ENCODE measurements at places on chromosomes 12 and 14.

DNA sequence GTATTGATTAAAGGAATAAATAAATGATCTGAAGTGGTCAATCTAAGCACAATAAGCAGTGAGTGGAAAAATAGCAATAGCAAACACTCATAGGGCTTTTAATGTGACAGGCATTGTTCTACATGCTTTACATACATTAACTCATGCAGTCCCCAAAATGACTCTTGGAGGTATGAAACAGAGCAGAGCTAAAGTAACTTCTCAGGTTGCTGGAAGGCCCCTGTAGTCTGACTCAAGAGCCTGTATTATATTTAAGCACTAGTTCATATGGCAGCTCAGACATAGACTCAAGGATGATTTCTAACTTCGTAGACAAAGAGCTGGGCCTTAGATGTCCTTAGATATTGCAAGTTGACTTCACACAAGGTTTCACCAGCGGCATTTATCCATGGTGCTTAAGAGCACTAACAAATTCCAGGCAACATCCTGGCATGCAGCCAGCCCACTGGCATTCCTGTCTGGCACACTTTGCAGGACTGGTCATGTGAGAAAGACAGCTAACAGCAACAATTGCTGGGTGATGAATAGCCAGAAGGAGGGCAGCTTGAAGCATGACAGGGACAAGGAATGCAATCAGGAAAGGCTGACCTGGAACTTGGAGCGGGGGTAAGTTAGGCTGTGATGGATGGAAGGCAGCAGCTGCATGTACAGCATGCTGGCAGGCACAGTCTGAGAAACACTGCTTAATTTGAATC is 22.9 kb upstream of the KTN1 start:
- no peak for DNase-seq

DNA sequence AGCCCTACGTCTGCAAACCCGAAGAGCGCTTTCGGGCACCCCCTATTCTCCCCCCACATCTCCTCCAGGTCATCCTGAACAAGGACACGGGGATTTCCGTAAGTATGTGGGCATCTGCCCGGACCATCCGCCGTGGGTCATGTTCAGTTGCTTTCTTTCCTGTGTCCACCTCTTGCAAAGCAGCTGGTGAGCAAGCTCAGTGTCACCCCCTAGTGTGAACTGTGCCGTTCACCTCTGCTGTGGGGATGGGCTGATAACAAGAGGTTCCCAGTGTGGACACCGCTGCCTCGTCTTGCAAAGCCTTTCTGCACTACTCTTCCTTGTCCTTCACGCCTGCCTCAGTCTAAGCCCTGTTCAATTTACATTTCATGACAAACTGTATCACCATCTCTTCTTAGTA is 8.6 kb downstream of the PRKAB1 start:
- DNase-seq: no peak

DNA sequence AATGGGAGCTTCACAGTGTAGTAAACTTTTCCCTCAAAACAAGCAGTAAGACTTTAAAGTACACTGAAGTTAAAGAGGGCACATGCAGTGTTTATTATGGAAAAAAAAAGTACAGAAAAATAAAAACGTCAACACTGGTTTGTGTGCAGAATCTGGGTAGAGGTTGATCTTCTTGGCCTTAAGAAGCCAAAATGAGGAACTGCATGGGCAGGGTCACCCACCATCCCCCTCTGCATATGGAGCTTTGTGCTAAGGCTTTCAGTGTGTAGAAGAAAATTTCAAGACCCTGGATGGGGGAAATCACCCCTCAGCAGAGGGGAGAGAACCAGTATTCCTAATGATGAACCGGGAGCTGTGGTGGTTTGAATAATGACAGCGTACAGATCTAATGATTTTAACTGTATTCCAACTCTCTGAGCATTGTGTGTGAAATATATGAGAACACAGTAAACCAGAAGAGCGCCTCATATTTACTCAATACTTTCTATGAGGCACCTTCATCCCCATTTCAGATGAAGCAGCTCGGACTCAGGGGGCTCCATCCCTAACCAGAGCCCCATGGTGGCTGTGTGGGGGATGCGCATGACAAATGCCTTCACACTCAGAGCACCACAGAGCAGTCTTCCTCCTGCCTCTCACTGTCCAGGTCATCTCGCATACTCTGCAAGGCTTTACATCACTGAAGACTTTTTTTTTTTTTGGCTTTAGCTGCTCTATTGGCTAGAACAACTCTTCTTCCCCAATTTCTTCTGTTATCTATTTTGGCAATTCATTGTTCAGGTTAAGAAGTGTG is 33.4 kb downstream of the ACADS start:
- no peak for DNase-seq

DNA sequence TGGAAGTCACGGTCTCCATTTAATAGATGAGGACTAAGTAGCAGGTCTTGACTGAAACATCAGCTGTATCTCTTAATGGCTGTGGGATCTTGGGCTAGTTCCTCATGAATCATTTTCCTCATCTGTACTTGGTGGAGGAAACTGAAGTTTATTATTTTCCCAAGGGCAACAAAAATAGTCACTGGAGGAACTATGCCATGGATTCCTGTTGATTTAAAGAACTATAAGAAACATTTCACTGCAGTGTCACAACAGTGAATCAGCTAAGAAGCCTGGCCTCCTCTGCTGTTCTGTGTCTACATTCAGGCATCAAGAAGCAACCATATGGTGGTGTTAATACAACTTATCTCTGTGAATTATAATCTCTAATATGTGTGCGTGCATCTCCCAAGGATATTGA is 200.5 kb downstream of the STXBP6 start:
- no peak for DNase-seq

DNA sequence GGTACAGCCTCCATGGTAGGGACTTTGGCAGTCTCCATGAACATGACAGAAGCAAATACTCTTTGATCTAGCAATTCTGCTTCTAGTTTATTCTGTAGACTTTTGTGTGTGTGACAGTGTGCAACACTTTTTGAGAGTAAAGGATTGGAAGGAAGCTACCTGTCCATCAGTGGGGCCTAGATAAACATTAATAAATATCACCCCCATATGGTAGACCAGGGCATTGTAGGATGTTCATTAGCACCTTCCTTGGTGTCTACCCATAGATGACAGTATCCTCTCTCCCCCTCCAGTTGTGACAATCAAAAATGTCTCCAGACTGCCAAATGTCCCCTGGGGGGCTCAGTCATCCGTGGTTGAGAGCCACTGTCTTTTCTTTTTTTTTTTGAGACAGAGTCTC is 10.8 kb downstream of the SNRNP35 start:
- DNase-seq: no peak

DNA sequence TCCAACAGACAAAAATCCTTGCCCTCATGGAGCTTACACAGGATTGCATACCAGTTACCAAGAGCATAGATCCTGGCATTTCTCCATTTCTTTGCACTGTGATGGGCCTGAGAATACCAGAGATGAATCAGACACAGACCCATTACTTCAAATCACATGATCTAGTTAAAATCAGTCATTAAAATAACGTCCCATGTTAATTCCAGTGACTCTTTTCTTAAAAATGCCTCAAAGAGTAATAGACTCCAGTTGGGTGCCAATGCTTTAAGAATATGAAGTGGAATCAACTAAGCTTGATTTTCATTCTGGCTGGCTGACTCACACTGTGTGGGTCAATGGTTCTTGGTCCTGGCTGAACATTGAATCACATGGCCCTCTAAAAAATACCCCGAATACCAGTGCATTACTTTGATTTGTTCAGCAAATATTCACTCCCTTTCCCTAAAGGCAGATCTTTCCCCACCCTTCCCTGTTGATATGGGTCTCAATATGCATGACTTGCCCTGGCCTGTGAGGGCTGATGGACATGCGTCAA is 11.0 kb downstream of the ASB2 start:
- DNase-seq: no peak

- no peak for DNase-seq
Observed at GRCh38 chr12:121323908-121324307, 27.4 kb upstream of the CAMKK2 start.

GRCh38 chr12:12839873-12840579 is 26.9 kb downstream of the DDX47 start:
- no peak for DNase-seq

- no peak for DNase-seq
Observed at GRCh38 chr14:45868863-45869262, 615.9 kb upstream of the MIS18BP1 start.

GRCh38 chr12:125329239-125330102 is 264.2 kb downstream of the AACS start:
- no peak for DNase-seq

DNA sequence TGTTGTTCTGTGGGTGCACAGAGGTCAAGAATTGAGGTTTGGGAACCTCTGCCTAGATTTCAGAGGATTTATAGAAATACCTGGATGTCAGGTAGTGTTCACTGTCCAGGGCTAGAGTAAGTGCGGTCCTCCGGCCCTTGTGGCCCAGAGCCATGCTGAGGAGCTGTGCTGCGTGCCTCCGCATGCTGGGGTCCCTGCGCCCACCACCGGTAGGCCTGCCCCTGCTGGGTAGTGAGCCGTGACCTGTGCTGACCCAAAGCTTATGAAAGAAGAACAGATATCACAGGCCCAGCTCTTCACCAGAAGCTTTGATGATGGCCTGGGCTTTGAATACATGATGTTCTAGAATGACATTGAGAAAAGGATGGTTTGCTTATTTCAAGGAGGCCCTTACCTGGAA is 37.8 kb upstream of the CMAS start:
- no peak for DNase-seq

GRCh38 chr14:61218767-61219166 is 62.4 kb downstream of the TMEM30B start:
- DNase-seq: no peak

DNA sequence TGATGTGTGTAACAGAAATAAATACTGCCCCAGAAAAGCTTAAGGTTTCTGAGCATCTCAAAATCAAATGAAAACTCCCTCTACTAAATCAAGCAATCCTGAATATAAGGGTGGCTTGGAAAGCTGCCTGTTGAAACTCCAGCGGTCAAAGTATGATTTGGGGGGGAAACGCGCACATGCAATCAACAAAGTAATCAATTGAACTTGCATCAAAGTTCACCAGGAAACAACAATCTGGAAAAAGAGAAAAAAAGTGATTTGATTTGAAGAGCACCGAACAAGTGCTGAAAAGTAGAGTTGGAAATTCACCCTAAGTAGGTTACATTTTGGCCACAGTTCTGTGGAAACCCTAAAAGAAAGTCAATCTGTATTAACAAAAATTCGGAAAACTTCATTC is 700 bp downstream of the CNIH1 start:
- no peak for DNase-seq

DNA sequence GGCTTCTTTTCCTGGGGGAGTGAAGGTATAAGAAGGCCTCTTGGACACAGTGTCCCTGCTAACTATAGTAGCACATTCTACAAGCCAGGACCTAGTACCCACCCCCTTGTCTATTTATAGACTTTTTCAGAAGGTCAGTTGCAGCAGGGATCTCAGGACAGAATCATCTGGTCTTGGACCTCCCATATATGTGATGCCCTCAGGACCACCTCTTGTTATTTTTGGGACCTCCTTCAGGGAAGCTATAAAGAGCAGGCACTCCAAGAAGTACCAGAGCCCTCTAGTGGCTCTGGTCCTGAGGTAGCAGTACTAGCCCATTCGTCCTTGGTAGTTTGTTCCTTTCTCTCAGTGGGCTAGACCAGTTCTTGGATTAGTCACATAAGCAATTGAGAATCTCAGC is 4.3 kb downstream of the COQ10A start:
- DNase-seq: no peak
